ENCODE measurements at places on chromosomes 4 and X. TPM values are rescaled to one million over a fixed set of nuclear protein-coding genes. Genes with fewer than 3 reads are reported as not detected.

DNA sequence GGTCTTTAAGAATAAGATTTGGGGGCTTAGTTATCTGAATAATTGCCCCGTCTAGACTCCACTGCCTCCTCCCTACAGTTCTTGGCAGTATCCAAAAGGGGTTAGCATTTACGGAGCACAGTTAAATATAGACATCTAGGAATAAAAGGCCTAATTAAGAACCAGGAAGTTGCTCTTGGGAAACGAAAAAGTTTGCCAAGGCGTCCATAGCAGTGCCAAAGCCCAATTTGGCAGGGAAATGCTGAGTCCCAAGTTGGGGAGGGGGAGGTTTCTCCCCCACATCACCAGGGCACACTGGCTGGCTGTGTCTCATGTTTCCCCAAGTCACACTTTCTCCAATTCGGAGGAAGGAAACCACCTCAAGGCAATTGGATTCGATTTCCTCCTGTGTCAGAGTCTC lies 338.7 kb downstream of the FBXW7 start:
- no peaks in the 10 kb centered on the region for H3K36me3 ChIP-seq
- H3K4me3 ChIP-seq: no peak overlapping the region
- no peak for DNase-seq

DNA sequence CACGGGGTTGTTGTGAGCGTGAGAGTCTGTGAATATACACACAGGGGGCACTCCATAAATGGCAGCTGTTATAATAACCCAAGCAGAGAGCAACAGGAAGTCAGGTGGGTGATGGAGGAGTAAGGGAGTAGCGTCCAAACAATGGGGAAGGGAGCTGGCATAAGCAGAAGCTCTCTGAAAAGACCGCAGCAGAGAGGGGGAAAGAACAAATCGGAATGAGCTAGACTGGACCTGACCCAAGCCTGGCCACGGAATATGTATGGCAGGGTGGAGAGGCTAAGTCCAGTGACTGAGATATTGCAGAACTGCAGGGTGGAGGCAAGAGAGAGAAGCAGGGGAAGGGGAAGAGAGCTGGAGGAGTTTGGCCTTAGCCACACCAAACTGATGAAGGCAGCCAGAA lies 6.5 kb upstream of the GJB1 start:
- no peaks in the 10 kb centered on the region for H3K27me3 ChIP-seq
- DNase-seq: no peak
- no peak overlapping the region for H3K4me3 ChIP-seq
- H3K4me1 ChIP-seq: no peaks in the 10 kb centered on the region
- no peak overlapping the region for H3K27ac ChIP-seq

DNA sequence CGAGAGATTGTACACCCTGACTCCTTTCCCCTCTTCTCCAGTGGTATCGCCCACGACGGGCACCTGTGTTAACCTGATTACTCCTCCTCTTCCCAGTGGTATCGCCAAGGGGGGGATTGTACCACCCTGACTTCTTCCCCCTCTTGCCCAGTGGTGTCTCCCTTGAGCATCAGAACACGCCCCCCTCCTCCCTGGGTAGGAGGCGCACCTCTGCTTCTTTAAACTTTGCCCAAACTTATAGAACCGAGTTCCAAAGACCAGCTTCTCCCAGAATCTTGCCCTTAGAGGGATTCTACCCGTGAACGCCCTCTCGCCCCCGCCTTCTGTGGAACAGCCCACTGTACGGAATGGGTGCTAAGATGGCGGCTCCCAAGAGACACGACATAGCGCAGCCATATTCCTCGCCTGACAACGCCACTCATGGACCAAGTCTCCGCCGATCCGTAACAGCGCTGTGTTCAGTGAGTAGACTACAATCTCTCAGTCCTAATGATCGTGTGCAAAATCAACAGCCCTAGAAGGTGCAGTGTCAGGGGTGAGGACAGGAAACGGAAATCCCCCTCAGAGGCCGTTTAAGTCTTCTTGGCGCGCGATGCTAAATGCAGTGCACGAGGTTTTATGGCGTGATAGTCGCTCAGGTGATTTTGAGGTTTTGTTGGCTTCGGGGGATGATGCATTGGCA lies 4.2 kb upstream of the ZNF157 start:
- peak overlapping the region; percentile 60 for H3K4me3 ChIP-seq
- peak overlapping the region; percentile 37 for H3K27ac ChIP-seq
- H3K36me3 ChIP-seq: no peaks in the 10 kb centered on the region
- no peaks in the 10 kb centered on the region for H3K4me1 ChIP-seq
- H3K27me3 ChIP-seq: no peaks in the 10 kb centered on the region

Gene GIMD1
- not detected for total RNA-seq

GRCh38 chr4:86483773-86484172 lies 110.3 kb upstream of the PTPN13 start:
- H3K27me3 ChIP-seq: no peaks in the 10 kb centered on the region
- H3K4me3 ChIP-seq: no peak overlapping the region
- no peaks in the 10 kb centered on the region for H3K36me3 ChIP-seq
- DNase-seq: no peak
- H3K27ac ChIP-seq: no peak overlapping the region
- H3K4me1 ChIP-seq: peaks cover 7% of the 10 kb centered on the region

DNA sequence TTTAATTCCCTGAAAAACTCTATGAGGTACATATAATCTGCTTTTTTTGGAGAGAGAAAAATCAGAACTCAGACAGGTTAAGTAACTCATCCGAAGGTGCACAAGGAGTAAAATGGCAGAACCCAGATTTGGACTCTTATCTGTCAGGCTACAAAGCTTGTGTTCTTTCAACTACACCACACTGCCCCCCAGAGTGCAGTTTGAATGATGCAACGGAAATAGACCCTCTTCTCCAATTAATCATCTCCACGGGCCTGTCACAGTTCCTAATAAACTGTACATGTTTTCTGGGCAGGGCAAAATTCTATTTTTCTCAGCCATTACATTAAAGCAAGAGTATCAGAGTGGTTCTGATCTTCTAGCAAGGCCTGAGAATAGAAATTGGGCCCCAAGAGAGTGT lies 35.3 kb upstream of the DCX start:
- H3K27me3 ChIP-seq: no peaks in the 10 kb centered on the region
- no peak overlapping the region for H3K4me3 ChIP-seq
- no peaks in the 10 kb centered on the region for H3K4me1 ChIP-seq

DNA sequence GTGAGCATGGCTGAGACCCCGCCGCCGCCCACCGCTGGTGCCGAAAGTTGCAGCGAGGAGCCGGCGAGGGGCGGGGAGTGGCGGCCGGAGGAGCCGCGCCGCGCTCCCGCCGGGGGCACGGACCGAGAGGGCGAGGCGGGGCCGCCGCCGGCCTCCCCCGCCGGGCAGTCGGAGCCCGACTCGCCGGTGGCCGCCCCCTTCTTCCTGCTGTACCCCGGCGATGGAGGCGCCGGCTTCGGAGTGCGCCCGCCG lies 16.5 kb downstream of the UTP3 start:
- peak overlapping the region; percentile 80 for H3K27ac ChIP-seq
- no peaks in the 10 kb centered on the region for H3K36me3 ChIP-seq
- H3K27me3 ChIP-seq: no peaks in the 10 kb centered on the region
- peak overlapping the region; percentile 72 for H3K4me3 ChIP-seq
- DNase-seq: no peak

- no peak for DNase-seq
- H3K4me1 ChIP-seq: no peaks in the 10 kb centered on the region
- no peak overlapping the region for H3K4me3 ChIP-seq
Observed at GRCh38 chrX:102560423-102561068, 38.8 kb upstream of the ARMCX5 start.

- H3K4me3 ChIP-seq: no peak overlapping the region
- no peaks in the 10 kb centered on the region for H3K4me1 ChIP-seq
- H3K36me3 ChIP-seq: no peaks in the 10 kb centered on the region
- H3K27me3 ChIP-seq: no peaks in the 10 kb centered on the region
- H3K27ac ChIP-seq: no peak overlapping the region
Observed at GRCh38 chr4:72893354-72894066, 176.0 kb downstream of the COX18 start.

DNA sequence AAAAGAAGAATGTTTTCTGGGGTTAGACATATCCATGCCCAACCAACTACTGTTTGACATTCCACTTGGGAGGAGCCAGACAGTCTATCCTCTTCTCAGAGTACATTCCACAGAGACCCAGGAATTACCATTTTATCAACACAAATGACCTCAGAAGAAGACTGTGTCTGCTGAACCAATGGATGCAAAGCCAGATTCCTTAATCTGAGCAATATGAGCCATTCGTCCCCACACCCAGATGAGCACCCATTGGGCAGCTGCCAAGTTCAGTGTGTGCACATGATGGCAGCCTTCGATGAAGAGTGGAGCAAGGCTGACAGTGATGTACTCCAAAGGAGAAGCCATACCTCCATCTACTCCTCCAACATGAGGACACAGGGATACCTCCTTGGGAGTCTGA lies 111.3 kb downstream of the ZNF674 start:
- no peak overlapping the region for H3K27ac ChIP-seq
- no peaks in the 10 kb centered on the region for H3K36me3 ChIP-seq
- no peaks in the 10 kb centered on the region for H3K4me1 ChIP-seq
- peak; percentile 38 for DNase-seq
- no peaks in the 10 kb centered on the region for H3K27me3 ChIP-seq

DNA sequence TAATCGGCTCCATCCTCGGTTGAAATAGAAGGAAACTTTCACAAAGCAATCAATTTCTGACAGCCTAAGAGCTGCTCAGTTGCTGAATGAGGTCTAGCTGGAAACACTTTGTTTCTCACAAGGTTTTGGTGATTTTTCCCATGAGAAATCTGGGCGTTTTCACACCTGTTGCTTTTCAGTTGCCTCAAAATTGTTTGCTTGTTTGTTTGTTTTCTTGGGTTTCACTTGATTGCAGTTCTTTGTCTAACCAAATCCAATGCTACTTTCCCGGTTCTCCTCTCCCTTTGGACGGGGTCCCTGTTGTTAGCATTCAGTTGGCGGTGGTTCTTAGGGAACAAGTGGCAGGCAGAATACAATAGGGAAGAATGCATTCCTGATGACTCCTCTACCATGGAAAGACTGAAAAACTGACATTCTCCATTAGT lies 135.5 kb downstream of the PALLD start:
- H3K27me3 ChIP-seq: no peaks in the 10 kb centered on the region
- H3K36me3 ChIP-seq: no peaks in the 10 kb centered on the region
- H3K27ac ChIP-seq: peak overlapping the region; percentile 91

Gene TRIM61
- 1.4 TPM for total RNA-seq

DNA sequence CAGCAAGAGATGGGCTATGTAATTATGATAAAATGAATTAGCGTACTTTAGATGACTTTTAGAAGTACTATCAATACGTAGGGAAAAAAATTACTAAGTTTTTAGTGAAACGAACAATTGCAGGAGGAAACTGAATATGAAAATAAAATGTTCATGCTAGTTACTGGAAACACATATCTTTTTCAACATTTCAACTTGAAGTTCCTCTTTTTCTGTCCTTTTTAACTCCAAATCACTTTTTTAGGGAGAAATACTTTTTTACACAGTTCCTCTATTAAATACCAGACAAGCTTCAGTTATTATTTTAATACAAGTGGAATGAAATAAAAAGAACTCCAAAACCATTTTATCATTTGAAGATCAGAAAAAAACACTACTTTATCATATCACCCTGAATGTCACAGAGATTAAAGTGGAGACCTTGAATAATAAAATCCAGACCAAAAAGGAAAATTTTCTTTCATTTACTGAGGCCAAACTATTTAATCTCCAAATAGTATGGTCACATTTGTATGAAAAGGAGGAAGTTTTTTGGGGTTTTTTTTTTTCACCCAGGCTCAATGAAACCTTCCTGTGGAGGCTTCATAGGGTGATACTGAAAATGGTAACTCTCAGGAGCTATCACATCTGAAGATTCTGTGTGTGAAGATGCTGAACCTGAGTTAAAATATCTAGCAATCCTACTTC lies 306.2 kb downstream of the INPP4B start:
- H3K27ac ChIP-seq: no peak overlapping the region
- H3K27me3 ChIP-seq: no peaks in the 10 kb centered on the region
- DNase-seq: no peak
- no peak overlapping the region for H3K4me3 ChIP-seq

DNA sequence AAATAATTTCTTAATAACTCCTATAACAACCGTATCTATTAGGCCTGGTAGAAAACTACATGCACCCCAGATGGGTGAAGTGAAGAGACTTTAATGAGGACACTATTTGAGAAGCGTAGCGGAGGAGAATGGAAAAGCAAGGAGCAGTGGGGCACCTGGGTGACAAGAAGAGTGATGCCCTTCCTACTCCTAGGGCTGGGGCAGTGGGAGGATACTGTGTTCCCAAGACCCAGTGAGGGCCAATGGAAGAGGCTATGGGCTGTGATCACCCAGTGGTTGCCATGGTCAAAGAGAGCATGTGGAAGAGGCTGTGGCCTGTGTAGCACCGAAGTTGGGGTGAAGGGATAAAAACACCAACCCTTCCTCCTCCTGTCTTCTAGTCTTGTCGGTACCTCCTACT lies 86.5 kb upstream of the SHISA3 start:
- H3K4me1 ChIP-seq: no peaks in the 10 kb centered on the region
- no peaks in the 10 kb centered on the region for H3K36me3 ChIP-seq
- no peak overlapping the region for H3K27ac ChIP-seq

Gene EIF2S3
- total RNA-seq: 203 TPM

DNA sequence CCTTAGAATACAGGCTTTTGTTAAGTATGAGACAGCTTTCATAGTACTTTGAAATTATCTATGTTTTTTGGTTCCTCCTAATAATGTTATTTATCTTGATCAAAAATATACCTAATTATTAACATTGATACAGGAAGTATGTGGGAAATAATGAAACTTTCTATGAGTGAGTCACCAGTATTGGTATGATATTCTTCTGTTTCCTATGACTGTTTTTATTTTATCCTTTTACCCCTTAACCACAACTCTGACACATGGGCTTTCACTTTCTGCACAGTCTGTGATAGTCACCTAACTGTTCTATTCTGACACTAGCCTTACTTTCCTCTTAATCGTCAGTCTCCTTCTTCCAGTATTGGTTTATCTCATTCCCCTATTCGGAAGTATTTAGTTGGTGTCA lies 4.7 kb downstream of the THAP9 start:
- H3K4me1 ChIP-seq: peaks cover 11% of the 10 kb centered on the region
- no peaks in the 10 kb centered on the region for H3K27me3 ChIP-seq
- no peak overlapping the region for H3K27ac ChIP-seq
- no peaks in the 10 kb centered on the region for H3K36me3 ChIP-seq

Gene TMPRSS11F
- not detected for total RNA-seq

DNA sequence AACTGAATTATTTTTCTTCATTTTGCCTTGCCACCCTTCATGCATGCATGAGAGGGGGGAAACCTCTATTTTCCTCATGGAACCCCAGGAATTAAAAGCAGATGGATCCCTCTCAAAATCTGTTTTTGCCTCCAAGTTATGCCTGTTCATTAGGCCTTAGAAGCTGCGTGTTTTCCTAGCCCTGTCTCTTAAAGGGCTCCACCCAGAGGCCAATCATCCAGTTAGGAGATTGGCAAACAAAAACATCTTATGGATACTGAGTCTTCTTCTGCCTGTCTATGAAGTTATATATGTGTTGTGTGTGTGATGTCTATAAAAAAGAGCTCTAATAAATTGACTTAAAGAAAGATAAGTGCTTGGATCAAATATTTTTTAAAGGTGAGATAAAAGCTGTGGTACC lies 142.9 kb downstream of the ANAPC10 start:
- no peak for DNase-seq
- no peaks in the 10 kb centered on the region for H3K36me3 ChIP-seq
- H3K4me1 ChIP-seq: no peaks in the 10 kb centered on the region
- H3K4me3 ChIP-seq: no peak overlapping the region

GRCh38 chr4:94531991-94532789 lies 80.4 kb downstream of the PDLIM5 start:
- DNase-seq: peak; percentile 51
- peak overlapping the region; percentile 22 for H3K27ac ChIP-seq
- H3K4me1 ChIP-seq: peaks cover 28% of the 10 kb centered on the region

All from astrocyte (in vitro differentiated cells and primary cell).